Stimulated activated CD4-positive, alpha-beta T cell treated with anti-CD3 and anti-CD28 coated beads, Interleukin-2, amount 100 ng/mL, for 48 hours (primary cell): ENCODE measurements at places on chromosomes 3 and 15.

GRCh38 chr3:32078085-32078634 is 28.3 kb upstream of the GPD1L start:
- DNase-seq = no peak

- no peak for DNase-seq
Observed at GRCh38 chr15:88042047-88042446, 214.5 kb downstream of the NTRK3 start.

DNA sequence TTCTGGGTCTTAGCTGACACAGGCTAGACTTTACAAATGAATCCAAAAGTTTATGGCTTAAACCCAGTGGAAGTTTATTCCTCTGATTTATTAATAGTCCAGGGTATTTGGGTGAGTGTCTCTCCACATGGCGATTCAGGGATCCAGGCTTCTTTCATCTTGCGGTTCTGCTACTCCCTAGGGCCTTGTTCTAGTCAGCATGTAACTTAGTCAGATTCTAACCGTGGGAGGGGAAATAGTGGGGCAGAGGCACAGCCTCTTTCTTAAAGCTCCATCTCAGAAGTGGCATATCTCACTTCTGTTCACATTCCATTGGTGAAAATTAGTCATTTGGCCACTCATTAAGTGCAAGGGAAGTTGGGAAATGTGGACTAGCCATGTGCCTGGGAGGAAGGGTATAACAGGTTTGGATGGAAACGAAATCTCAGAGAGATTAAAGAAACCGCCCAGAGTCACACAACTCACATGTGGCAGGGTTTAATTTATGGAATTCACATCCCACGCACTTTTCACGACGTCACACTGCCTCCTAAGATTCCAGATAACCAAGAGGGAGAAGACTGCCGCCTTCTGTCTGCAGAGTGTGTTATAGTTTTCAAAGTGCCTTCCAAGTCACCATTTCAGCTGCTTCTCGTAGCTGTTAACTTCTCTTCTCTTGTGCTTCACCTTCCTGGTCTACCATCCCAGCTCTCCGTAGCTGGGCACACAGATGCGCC is 11.4 kb upstream of the RASGRF1 start:
- DNase-seq = no peak

GRCh38 chr3:48899273-48899672 is 591 bp upstream of the SLC25A20 start:
- DNase-seq = no peak

DNA sequence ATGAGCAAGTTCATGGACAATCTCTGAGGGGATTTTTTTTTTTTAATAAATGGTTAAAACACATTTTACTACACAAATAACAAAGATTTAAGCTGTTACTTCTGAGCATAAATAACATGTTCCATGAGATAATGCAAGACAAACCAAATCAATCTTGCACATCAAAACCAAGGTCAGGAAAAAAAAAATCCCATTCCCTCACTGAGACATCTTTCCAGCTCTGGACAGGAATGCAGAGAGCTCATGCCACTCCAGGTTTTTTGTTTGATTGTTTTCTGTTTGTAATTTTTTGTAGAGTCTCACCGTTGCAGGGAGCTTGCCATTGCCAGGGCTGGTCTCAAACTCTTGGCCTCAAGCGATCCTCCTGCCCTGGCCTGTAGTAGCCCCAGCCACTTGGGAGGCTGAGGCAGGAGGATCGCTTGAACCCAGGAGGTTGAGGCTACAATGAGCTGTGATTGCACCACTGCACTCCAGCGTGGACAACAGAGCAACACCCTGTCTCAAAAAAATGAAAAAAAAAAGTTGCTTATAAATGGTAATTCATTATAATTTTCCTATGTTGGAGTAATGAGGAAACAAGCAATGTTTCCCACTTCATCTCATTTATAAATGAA is 14.0 kb downstream of the OSBPL10 start:
- DNase-seq = no peak

DNA sequence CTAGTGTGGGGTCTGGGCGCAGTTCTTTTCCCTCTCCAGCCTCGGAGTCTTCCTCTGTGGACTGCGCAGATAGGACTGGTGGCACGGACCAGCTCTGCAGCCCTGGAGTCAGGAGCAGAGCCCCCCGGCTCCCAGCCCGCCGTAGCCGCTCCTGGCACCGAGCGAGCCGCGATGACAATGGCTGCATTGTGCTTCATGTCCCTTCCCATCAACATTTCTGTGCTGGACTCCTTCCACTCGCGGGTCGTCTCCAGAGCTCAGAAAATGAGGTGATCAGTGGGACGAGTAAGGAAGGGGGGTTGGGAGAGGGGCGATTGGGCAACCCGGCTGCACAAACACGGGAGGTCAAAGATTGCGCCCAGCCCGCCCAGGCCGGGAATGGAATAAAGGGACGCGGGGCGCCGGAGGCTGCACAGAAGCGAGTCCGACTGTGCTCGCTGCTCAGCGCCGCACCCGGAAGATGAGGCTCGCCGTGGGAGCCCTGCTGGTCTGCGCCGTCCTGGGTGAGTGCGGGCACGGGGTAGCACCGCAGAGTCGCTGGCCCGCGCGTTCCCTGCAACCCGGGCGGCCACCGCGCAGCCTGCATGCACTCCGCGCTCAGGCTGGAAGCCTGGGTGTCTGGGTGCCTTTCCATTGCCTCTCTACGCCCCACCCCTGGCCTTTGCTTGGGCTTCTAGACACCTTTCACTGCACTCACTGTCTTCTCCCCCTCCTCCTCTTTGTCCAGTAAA is at the start of gene TF:
TF (plus strand) TSS at position 413 of the 731 bp plus-strand sequence; CDS start at position 461, 48 bp downstream.
- no peak for DNase-seq

DNA sequence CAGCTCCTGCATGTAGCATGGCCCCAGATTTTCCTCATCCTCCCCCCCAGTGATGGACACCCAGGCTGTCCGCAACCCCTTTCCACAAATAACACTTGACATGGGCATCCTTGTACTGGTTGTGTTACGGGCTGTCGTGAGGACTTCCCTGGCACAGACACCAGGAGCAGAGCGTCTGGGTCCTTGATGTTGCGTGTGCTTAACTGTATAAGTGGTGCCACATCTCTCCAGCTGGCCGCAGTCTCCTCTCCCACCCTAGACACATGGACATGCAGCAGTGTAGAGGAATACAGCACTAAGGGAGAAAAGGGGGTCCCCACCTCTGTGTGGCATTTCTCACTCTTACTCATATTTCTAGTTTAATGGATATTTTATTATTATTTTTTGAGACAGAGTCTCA is 56.6 kb downstream of the FBLN2 start:
- no peak for DNase-seq

GRCh38 chr3:42166662-42167300 is 75.6 kb downstream of the TRAK1 start:
- DNase-seq = no peak
